GM04504 (cell line): ENCODE measurements at places on chromosomes 7 and 10.
A peak's percentile ranks its signal among the peaks of the same experiment; 100 is the strongest.

GRCh38 chr10:60649485-60650377 lies 128.5 kb upstream of the CDK1 start:
- DNase-seq: no peak

DNA sequence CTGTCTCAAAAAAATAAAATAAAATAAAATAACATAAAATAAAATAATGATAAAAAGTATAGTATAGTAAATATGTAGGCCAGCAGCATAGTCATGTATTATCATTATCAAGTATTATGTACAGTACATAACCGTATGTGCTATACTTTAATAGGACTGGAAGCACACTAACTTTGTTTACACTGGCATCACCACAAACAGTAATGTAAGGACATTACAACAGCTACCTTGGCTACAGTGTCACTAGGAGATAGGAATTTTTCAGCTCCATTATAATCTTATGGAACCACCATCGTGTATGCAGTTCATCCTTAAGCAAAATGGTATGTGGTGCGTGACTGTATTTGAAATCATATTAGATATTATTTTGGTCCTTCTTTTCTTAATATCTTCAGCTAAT lies 1163.5 kb upstream of the LRRTM3 start:
- DNase-seq: no peak

DNA sequence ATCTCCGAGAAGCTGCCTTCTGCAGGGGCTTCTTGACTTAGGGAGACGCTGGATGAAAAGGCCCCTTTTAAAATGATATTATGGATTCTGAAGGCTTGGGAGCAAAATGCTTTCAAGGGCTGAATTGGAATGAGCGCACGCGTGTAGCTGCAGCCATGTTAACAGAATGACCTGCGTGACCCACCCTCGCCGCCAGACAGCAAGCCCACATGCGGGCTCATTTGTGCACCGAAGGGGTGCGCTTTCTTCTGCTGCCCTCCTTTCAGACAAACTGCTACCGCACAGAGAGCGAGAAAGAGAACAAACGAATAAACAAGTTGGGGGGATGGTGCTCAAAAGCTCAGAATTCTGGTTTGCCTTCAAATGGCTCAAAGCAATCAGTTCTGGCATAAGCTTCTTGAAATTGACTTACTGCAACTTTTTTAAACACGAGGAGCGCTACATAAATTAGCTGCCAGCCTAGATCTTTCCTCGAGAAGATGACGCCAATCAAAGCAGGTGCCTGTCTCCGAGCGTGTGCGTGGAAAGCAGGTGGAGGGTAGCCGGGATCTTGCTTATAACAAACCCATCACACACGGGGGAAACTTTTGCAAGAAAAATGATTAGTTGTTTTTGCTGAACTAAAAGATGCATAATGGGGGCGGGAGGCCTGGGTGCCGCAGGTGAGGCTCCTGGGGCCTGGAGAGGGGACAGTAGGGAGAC lies 268.4 kb downstream of the MAD1L1 start:
- no peak for DNase-seq

DNA sequence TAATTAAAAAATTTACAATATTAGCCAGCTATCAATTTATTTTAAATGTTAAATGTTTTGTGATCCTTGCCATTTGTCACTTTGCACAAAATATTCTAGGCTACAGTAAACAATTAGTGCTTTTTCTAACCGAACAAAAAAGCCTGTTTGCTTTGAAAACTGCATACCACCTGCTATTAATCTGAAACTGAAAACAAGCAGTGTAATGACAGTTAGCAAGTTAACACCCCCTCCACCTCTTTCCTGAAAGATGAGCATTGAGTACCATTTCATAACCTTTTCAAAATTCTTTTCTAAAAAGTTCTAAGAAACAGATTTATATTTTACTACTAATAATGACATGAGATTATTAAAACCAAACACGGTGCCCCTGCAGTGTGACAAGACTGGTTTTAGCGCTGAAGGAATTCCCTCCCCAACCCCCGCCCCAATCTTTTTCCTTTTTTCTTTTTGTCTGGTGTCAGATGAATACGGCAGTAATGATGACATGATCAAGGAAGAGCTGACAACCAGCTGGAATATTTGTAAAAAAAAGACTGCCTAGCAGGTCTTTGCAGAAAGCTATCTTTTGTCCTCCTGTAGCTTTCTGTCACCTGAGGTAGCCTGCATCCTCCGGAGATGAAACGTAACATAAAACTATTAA lies 175.6 kb downstream of the CHCHD3 start:
- DNase-seq: no peak

- no peak for DNase-seq
Measured at GRCh38 chr7:107975394-107976013, 27.5 kb downstream of the LAMB1 start.

- DNase-seq: no peak
Measured at GRCh38 chr10:7354330-7355047, 56.3 kb downstream of the SFMBT2 start.

DNA sequence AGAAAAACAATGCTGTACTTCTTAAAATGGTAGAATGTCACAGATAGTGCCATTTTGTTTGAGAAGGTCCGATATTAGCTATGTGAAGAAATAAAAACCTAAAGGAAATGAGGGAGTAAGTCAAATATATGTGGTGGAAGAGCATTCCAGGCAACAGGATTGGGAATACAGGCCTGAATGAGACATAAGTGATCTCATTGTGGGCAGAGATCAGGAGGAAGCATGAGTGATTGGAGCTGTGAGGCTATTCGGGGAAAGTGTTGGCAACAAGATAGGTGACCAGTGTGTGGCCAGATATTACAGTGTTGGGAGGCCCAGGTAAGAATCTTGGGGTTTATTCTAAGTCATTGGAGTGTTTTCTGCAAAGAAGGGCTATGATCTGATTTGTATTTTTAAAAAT lies 41.3 kb upstream of the AGMO start:
- no peak for DNase-seq

GRCh38 chr7:102028206-102028826 lies 210.9 kb downstream of the CUX1 start:
- no peak for DNase-seq

GRCh38 chr10:101164020-101164419 lies 32.9 kb downstream of the TLX1 start:
- no peak for DNase-seq

DNA sequence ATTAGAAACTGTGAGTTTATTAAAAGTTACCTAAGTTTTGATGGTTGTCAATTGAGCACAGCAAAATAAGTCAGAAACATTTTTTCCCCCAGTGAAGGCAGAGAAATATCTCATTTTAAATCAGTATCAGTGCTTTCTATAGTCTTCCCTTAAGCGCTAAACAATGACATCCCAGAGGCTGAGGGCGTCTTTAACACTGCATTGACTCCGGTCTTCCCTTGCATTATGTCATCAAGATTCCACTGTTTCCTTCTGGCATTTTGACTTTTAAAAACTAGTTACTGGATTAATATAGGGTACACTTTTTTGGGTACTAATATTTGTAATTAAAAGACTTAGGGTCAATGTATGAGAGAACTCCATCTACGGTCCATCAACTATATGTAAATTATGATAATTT lies 3.9 kb downstream of the GLUD1 start:
- DNase-seq: no peak

- DNase-seq: no peak
Measured at GRCh38 chr7:55083206-55083605, 64.4 kb downstream of the EGFR start.

- no peak for DNase-seq
Measured at GRCh38 chr10:84706431-84706830, 378.0 kb downstream of the CCSER2 start.

GRCh38 chr7:5457245-5457735 lies 33.7 kb upstream of the TNRC18 start:
- no peak for DNase-seq

DNA sequence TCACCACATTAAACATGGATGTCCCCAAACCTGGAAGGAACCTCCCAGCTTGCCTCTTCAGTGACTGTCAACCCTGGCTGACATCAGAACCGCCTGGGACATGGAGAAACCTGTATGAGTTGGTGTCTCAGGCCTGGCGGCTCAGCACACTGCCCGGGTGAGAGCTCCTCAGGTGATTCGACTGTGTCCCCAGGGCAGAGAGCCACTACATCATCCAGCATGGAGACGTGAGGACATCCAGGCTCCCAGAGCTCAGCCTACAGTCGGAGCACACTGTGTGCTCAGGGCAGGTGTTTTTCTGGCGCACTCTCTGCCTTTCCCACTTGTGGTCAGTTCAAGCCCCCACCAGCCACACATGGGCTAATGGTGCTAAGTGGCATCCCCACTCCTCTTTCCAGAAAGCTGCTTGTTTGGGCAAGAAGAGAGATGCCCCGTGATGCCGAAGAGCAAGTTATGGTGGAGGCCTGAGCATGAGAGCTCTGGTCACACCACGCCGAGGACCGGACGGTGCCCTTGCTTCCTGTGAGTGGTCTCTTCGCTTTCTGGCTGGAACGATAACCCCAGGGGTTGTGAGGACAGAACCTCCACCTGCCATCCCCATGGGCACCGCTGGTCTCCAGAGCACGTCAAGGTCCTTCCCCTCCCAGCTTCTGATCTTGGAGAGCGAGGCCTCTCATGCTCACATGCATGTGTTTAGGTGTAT lies 38.5 kb downstream of the AMZ1 start:
- DNase-seq: no peak

- DNase-seq: no peak
Measured at GRCh38 chr10:13416760-13417159, 68.7 kb upstream of the SEPHS1 start.

DNA sequence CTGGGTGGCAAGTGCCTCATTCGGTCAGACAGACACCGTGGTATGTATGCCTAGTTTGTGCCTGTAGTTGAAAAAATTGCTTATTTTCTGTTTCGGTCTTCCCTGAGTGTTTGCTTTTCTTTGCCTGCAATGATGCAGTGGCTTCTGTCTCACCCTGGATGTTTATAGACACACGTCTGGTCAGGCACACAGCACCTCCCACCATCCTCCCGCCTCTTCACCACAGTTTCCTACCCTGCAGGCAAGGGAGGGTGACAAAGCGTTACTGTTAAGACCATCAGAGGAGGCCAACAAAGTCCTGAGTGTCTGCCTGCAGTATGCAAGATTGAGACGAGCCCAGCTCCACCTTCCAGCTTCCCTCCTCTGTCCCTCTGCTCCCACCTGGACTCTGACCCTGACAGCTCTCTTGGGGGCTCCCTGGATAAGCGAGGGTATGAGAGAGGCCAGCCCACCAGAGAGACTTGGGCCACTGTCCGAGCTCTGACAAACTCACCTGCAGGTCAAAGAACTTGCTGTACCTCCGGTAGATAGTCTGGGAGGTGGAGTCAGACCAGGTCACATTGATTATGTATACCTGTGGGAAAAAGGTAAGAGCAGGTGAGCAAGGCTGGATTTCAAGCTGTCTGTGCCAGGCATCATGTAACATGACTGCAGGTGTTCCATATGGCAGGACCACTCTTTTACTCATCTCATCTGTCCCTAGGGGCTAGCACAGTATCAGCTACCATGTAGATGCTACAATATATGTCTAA lies 54.4 kb downstream of the SH3PXD2A start:
- no peak for DNase-seq

GRCh38 chr7:43195256-43195655 lies 82.8 kb downstream of the HECW1 start:
- no peak for DNase-seq

DNA sequence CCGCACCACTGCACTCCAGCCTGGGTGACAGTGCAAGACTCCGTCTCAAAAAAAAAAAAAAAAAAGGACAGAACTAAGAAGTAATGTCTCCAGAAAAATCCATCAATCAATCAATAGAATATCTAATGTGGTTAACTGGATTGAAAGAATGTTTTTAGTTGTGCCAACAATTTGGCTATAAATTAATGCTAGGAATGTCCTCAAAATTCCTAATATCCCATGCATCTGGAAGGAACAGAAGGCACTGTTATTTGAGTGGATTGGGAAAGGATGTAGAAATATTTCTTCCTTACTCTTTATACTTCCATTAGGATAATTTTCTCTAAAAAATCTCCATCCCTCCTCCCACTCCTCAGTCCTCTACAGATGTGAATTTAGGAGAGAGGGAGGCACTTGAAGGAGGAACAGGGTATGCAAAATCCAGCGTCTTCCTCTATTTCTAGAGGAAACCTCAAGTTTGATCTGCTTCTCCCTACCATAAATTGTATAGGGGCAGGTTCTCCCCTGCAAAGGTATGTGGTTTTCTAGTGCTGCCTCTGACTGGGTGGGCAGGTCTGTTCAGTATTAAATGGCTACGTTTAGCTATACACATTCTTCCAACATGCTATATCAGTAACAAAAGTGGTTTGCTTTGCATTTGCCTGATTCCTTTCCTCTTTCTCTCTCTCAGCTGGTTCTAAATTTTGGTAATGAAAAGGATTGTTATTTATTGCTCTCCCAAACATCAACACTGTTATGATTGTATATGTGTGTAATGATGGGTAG lies 54.1 kb downstream of the RNLS start:
- DNase-seq: no peak

- peak; percentile 75 for DNase-seq
Measured at GRCh38 chr7:27066148-27066547, 29.7 kb downstream of the HOXA1 start.

GRCh38 chr7:76262683-76263402 lies 39.6 kb upstream of the HSPB1 start:
- DNase-seq: peak; percentile 17

DNA sequence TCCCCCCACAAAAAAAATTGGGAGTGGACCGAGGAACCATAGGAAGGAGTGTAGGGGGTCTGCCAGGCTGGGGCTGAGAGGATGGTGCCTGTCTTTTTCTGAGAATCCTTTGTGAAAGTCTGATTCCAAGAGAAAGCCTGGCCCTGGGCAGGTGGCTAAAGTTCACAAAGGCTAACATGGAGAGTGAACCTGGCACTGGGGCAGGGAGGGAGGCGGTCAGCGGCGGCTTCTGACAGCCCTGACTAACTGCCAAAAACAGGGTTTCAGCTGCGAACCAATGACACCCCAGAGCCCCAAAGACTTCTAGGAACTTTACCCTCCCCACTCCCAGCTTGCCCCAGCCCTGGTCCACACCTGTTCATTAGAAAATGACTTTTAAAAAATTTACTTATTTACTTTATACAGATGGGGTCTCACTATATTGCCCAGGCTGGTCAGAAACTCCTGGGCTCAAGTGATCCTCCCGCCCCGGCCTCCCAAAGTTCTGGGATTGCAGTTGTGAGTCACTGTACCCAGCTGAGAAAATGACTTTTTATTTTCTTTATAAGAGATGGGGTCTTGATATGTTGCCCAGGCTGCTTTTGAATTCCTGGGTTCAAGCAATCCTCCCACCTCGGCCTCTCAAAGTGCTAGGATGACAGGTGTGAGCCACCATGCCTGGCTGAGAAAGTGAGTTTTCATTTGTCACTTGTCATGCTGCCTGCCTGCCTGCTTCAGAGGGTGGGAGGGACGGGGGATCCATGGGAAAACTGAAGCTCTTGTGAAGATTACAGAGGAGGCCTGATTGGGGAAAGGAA lies 61.0 kb upstream of the DUSP5 start:
- DNase-seq: no peak

DNA sequence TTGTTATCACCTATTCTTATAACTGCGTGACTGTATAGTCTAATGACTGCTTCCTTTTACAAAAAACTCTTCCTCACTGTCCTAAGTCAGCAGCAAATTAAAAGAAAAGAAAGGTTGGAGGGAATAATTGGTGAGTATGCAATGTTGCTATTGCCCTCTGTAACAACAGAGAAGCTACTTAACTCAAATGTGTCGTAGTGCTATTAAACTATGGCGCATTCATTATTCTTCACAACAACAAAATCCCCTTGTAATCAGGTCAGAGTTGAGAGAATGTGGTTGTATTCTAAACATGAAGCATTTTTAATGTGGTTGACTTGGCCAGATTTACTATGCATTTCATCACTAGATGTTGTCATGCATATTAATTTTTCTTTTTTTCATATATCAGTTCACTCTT lies 897.8 kb upstream of the PHF14 start:
- no peak for DNase-seq
